ENCODE measurements at places on chromosomes 12 and 14. TPM values are rescaled to one million over a fixed set of nuclear protein-coding genes. Genes with fewer than 3 reads are reported as not detected.

The LRP10 gene
- 74.1 TPM for total RNA-seq

The RERGL gene
- total RNA-seq, result not detected

The KRT6C gene
- not detected for total RNA-seq

The IRF2BPL gene
- 18.4 TPM for total RNA-seq

The MYF5 gene
- total RNA-seq, result not detected

The BAZ1A gene
- 27.6 TPM for total RNA-seq

The PZP gene
- total RNA-seq, result not detected

The AQP6 gene
- not detected for total RNA-seq

The KRT83 gene
- 6.0 TPM for total RNA-seq

The SYT1 gene
- total RNA-seq, result 5.3 TPM

The LUM gene
- total RNA-seq, result 0.28 TPM

The PDE3A gene
- 3.1 TPM for total RNA-seq

The B4GALNT3 gene
- total RNA-seq, result 0.49 TPM

The IAPP gene
- not detected for total RNA-seq

The TSHR gene
- not detected for total RNA-seq

The GNB3 gene
- total RNA-seq, result 1.5 TPM

The SMIM41 gene
- not detected for total RNA-seq

The KSR2 gene
- 0.57 TPM for total RNA-seq

The AEBP2 gene
- total RNA-seq, result 20.0 TPM

The TOGARAM1 gene
- 8.5 TPM for total RNA-seq

The ARHGEF25 gene
- total RNA-seq, result 5.1 TPM

The PAX9 gene
- 2.0 TPM for total RNA-seq

The GALNT4 gene
- 16.0 TPM for total RNA-seq

The TAS2R43 gene
- not detected for total RNA-seq

The SMARCD1 gene
- total RNA-seq, result 72.2 TPM

The FKBP11 gene
- total RNA-seq, result 54.7 TPM

The LRRIQ1 gene
- total RNA-seq, result 0.62 TPM

The KRT6B gene
- not detected for total RNA-seq

The DAO gene
- not detected for total RNA-seq

The TEX52 gene
- total RNA-seq, result not detected

The CIDEB gene
- total RNA-seq, result 0.17 TPM

The PWP1 gene
- 86.1 TPM for total RNA-seq

The RASSF8 gene
- 11.6 TPM for total RNA-seq

The VASH1 gene
- 3.6 TPM for total RNA-seq

The SYNE3 gene
- total RNA-seq, result 0.38 TPM

The TAS2R42 gene
- total RNA-seq, result not detected

The KRT72 gene
- not detected for total RNA-seq

The RNASE2 gene
- not detected for total RNA-seq

The CPM gene
- total RNA-seq, result 5.2 TPM

The CTSG gene
- not detected for total RNA-seq

The SEL1L gene
- 15.7 TPM for total RNA-seq

The NPAS3 gene
- total RNA-seq, result not detected

Data from A549 treated with Mapracorat at 1 μM for 4 hours (cell line).